ENCODE measurements at places on chromosomes 11 and 22.

DNA sequence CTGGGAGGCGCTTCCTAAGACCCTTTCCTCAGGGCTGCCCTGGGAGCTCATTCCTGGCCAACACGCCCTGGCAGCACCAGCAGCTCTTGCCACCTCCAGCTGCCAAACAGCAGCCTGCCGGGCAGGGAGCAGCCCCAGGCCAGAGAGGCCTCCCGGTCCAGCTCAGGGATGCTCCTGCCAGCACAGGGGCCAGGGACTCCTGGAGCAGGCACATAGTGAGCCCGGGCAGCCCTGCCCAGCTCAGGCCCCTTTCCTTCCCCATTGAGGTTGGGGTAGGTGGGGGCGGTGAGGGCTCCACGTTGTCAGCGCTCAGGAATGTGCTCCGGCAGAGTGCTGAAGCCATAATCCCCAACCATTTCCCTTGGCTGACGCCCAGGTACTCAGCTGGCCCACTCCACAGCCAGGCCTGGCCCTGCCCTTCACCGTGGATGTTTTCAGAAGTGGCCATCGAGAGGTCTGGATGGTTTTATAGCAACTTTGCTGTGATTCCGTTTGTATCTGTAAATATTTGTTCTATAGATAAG is 7.6 kb downstream of the SLC39A13 start:
- DNase-seq: no peak

GRCh38 chr11:36131721-36132397 is 157.4 kb downstream of the COMMD9 start:
- peak; percentile 5 for DNase-seq

DNA sequence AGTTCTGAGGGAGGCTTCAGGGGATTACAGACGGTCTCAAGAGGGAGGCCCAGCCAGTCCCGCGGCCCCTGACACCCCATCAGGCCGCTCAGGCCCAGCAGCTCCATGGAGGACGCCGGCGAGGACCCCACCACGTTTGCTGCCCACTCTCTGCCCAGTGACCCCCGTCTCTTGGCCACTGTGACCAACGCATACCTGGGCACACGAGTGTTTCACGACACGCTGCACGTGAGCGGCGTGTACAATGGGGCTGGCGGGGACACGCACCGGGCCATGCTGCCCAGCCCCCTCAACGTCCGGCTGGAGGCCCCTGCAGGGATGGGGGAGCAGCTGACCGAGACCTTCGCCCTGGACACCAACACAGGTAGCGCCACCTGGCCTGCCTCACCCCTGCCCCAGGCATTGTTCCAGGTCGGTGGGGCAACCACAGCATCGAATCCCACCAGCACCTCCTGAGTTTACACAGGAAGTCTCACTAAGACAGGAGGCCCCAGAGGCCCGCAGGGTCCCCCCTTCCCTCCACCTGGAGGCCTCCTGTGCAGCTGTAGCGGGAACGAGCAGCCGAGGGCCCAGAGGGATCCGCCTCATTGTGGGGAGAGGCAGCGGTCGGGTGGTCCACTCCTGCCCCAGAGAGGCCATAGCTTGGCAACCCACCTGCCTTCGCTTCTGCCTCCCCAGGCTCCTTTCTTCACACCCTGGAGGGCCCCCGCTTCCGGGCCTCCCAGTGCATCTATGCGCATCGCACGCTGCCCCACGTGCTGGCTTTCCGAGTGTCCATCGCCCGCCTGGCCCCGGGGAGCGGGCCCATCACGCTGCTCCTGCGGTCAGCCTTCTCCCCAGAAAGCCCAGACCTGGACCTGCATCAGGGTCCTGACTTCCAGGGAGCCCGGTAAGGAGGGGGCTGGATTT is 1.0 kb downstream of the PGGHG start:
- DNase-seq: no peak

- no peak for DNase-seq
These were observed 255.5 kb downstream of the DYNC2H1 start for GRCh38 chr11:103364687-103365086.

- DNase-seq: no peak
These were observed 622 bp downstream of the RBM4B start for GRCh38 chr11:66676931-66677598.

- DNase-seq: no peak
These were observed 458.3 kb downstream of the TBC1D22A start for GRCh38 chr22:47220752-47221151.

DNA sequence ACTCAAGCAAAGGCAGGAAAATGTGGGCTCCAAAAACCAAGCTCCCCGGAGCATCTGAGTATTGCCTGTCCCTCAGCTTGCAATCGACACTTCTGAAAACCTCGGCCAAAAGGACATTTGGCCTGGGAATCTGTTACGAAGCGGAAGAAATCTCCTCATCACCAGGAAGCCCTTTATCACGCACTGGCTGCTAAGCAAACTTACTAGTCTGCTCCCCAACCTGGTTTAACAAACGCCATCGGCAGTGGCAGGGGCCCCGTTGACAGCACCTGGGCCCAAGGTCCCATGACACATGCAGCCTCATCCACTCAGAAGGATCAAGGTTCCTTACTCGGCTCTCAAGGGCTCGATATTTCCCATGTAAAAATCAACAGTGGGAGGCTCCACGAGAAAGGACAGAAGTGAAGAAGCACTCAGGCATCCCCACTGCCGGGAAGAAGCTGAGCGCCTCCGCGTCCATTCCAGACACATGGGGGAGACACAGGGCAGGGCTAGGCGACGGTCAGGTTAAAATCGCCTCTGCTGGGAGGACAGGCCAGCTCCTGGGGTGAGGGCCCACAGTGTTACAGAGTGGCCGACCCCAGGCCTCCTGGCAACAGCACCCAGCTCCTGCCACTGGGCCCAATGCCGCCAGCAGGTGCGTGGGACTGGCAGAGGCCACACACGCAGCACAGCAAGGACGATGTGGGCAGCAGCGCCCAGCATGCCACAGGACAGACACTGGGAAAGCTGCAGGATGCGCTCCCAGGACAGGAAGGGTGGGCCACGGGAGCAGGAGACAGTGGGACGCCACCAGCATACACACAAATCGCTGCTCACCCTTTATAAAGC is 27.1 kb downstream of the BRD1 start:
- no peak for DNase-seq

DNA sequence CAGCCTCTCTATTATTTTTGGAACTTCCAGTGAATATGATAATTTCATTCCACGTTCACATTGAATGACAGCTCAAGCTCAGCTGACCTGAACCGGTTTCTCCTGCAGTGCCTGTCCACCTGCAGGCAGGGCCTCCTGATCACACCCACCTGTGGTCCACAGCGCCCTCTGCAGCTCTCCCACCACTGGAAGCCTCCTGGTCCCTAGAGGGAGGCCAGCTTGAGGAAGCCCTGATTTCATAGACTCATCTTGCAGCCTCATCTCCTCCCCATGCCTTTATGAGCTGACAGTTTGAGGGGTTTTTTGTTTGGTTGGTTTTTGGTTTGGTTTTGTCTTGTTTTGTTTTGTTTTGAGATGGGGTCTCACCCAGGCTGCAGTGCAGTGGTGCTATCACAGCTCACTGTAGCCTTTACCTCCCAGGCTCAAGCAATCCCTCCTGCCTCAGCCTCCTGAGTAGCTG is 29.9 kb upstream of the MALAT1 start:
- peak; percentile 94 for DNase-seq

GRCh38 chr11:28442131-28442530 is 333.9 kb downstream of the METTL15 start:
- DNase-seq: no peak

DNA sequence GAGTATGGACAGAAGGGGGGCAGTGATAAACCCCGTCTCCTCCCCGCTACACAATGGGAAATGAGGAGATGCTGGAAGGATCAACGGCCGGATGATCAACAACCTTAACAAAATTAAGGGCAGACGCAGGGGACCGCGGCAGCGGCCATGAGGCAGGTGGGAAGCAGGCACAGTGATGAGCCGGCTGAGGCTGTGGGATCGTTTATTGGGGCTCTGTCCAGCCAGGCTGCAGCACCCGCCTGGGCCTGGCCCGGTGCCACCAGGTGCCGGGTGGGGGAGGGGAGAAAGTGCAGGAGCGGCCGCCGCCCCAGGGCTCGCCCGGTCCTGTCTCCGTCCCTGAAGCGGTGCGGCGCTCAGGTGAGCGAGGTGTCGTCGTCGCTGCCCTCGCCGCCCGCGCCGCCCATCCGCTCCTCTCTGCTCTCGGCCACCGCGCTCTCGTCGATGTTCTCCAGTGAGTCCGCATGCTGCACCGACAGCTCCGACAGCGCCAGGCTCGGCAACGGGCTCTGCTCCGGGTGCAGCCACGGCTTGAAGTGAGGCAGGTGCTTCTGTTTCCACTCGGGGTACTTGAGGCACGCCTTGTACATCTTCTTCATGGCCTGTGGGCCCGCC is 2.4 kb upstream of the ARAP1 start:
- no peak for DNase-seq

DNA sequence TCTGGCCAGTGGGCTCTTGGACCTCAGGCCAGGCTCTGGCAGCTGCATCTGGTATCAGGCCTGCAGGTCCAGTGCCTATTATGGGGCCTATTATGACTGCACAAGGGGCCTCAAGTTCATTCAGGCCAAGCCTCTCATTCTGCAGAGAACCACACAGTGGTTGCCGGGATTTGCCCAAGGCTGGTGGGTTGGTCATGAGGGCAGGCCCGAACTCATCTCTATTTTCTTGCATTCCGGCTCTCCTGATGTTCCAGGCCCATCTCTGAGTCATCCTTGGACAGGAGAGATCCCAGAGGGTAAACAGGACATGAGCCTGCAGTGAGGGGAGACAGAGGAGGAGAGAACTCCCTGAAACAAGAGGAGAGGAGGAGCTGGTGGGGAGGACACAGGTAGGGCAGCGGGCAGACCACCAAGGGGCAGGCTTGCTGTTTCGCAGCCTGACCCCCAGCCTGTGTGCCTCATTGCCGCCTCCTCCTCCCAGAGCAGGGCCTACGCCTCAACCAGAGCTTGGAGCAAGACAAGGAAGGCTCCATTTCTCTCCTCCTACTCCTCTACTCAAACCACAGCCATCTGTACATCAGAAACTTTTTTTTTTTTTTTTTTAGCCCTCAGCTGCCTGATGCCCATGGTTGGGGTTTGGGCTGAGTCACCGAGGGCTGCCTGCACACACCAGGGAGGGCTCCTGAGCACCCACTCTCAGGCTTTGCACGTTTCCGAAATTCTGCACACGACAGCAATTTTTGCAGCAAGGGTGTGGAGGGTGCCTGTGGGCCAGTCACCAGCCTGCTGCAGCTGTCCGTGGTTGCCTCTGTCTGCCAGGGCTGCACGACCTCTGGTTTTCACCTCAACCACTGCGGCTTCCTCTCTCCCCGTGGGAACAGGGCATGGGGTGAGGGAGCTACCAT is 12.7 kb upstream of the TREH start:
- DNase-seq: peak; percentile 99

Measured in RPMI8226 (cell line).